Smooth muscle cell of trachea (primary cell): ENCODE measurements at places on chromosomes 4 and X. TPM values are rescaled to one million over a fixed set of nuclear protein-coding genes. Genes with fewer than 3 reads are reported as not detected.

The STBD1 gene
- total RNA-seq = 9.4 and 10.0 TPM in 2 replicates

The TEX13B gene
- not detected in 2 replicates for total RNA-seq

The ASMT gene
- total RNA-seq = not detected in 2 replicates

The ASIC5 gene
- not detected in 2 replicates for total RNA-seq

The RTL5 gene
- total RNA-seq = 2.8 and 6.3 TPM in 2 replicates
